ENCODE measurements at places on chromosomes 5 and 9.

DNA sequence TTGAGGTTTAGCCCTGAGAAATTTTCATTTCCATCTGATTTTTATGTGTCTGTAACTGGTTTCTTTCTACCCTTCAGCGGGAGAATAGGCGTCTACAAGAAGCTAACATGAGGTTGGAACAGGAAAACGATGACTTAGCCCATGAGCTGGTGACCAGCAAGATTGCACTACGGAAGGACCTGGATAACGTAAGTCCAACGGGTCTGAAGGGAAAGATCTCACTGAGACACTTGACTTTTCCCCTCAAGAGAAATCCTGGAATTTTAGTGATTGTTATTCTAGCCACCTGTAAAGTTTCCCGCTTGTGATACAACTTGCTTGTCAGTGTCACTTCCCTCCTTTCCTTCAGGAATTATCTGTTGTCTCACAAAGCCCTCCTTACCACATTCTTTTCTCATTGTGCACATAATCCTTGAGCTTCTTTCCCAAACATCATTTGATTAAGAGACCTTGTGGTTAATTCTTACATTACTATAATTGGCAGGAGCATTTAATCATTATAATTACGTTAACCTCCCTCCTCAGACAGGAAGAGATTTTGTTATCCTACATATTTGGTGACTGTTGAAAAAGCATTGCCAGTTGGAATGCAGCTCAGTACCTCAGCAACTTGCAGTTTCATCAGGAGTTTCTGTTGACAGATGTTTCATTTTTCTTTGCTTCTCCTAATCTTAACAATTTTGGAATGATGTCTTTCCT lies 56.9 kb downstream of the GPR21 start:
- no peak overlapping the region for H3K4me3 ChIP-seq
- H3K4me1 ChIP-seq: peaks cover 23% of the 10 kb centered on the region
- no peaks in the 10 kb centered on the region for H3K27me3 ChIP-seq

DNA sequence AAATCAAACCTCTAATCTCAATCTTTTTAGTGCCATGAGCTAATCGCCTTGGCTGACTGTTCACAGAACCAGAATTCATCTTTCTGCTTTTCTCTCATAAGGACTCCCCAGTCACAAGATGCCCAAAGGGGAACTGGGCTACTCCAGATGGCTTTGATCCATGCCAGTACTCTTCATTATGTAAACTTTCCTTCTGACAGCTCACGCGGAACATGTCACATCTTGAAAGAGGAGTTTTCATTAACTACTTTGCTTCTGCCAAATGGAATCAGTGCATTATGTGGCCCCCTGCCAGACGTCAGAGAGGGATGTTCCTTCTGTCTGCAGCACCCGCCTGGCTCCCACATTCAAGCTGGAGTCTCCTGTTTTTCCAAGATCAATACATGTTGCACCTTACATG lies 142.1 kb upstream of the NMUR2 start:
- H3K4me1 ChIP-seq: no peaks in the 10 kb centered on the region
- H3K4me3 ChIP-seq: no peak overlapping the region
- H3K27ac ChIP-seq: no peak overlapping the region
- H3K27me3 ChIP-seq: no peaks in the 10 kb centered on the region
- no peaks in the 10 kb centered on the region for H3K36me3 ChIP-seq

- H3K27me3 ChIP-seq: no peaks in the 10 kb centered on the region
- no peaks in the 10 kb centered on the region for H3K4me1 ChIP-seq
- H3K4me3 ChIP-seq: no peak overlapping the region
Measured at GRCh38 chr5:16600397-16600796, 16.4 kb downstream of the RETREG1 start.

GRCh38 chr5:52013523-52013922 lies 630.3 kb downstream of the ISL1 start:
- H3K36me3 ChIP-seq: no peaks in the 10 kb centered on the region
- no peak overlapping the region for H3K27ac ChIP-seq
- no peaks in the 10 kb centered on the region for H3K27me3 ChIP-seq
- no peak for DNase-seq
- no peak overlapping the region for H3K4me3 ChIP-seq

DNA sequence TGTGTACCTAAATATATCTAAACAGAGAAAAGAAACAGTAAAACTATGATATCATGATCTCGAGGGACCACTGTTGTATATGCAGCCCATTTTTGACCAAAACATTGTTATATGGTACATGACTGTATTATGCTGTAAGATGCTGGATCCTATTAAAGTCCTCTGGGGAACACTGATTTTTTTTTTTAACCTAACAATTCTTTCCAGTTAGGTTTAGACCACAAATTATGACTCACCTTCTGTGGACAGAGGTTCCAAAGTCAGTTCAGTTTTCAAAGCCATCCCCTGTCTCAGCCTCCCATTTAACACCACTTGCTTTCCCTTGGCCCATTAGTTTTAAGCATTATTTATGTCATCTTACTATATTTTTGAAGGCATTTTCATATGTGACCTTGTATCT lies 27.1 kb downstream of the TRMO start:
- H3K27me3 ChIP-seq: no peaks in the 10 kb centered on the region
- H3K36me3 ChIP-seq: no peaks in the 10 kb centered on the region
- no peaks in the 10 kb centered on the region for H3K4me1 ChIP-seq
- no peak overlapping the region for H3K4me3 ChIP-seq
- no peak for DNase-seq
